Spinal cord (tissue), 10 donors: ENCODE measurements at places on chromosomes 11 and 22. TPM values are rescaled to one million over a fixed set of nuclear protein-coding genes. Genes with fewer than 3 reads are reported as not detected.

Gene CABP7
- polyA plus RNA-seq = 34.9 TPM

Gene INS
- not detected for polyA plus RNA-seq

Gene DTX4
- polyA plus RNA-seq = 104 TPM

Gene MYRF
- 135 TPM for polyA plus RNA-seq

Gene OR10D3
- not detected for polyA plus RNA-seq

Gene DDTL
- 7.5 TPM for polyA plus RNA-seq

Gene KDM4D
- polyA plus RNA-seq = 2.6 TPM

Gene CBX6
- 70.0 TPM for polyA plus RNA-seq

Gene PNPLA5
- polyA plus RNA-seq = 0.87 TPM

Gene BRSK2
- polyA plus RNA-seq = 95.0 TPM

Gene CDC42EP1
- polyA plus RNA-seq = 39.6 TPM
